ENCODE measurements at places on chromosomes 2 and 18.

DNA sequence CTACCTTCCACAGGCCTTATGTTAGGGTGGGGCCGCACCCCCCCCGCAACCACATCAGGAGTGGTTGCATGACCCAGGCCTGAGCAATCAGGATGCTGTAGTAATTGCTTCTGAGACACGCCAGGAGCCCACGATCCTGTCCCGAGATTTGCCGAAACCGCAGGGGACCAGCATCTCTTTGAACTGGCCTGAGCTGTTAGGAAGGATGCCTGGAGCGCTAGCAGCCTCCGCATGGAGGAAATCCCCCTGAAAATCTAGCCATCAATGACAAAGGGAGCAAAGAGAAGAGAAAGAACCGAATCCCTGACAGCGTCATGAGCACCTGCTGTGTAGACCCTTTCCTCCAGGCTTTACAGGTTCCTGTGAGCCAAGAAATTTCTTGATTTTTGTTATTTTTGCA lies 8.7 kb upstream of the TEX44 start:
- DNase-seq = no peak

- no peak for DNase-seq
Observed at GRCh38 chr2:142153601-142154000, 22.8 kb upstream of the LRP1B start.

DNA sequence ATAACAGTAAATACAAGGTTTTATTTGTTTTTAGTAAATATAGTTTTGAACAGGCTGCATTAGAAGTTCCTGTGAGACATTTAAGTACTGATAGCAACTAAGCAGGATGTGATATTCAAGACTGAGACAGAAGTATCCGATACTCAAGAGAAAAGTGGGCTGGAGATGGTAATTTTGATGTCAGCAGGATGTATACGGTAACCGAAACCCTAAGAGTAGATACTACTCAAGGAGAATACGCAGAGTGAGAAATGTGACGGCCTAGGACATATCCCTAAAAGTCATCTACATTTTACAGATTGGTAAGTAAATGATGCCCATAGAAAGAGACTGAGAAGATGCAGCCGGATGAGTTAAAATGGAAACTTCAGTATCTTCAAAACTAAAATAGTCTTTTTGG lies 115.4 kb downstream of the GORASP2 start:
- no peak for DNase-seq

DNA sequence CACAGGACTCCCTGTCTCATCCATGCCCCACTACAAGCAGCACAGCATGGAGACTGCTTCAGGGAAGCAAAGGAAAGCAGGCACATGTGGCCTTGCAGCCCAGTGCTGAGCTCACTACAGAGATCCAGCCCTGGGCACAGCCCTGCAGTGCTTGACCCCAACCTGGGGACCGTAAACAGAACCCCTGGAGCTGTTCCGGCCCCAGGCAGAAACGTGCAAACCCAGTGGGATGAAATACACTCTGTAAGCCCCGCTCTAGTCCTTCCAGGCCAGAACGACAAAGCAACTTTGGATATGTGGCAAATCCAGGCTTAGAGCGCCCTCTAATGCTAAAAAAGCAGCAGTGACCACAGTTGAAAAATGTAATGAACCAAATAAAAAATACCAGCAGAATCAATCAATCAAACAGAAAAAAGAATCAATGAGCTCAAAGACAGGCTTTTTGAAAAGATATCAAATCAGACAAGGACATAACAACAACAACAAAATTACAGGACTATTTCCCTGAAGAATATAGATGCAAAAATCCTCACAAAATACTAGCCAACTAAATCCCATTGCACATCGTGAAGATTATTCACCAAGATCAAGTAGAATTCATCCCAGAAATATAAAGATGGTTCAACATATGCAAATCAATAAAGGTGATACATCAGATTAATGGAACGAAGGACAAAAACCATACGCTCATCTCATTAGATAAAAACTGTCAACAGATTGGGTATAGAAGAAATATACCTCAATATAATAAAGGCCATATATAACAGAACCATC lies 45.6 kb downstream of the ZNF519 start:
- no peak for DNase-seq

- no peak for DNase-seq
Observed at GRCh38 chr2:120421126-120421829, 75.3 kb downstream of the INHBB start.

GRCh38 chr2:241458687-241459086 lies 49.7 kb downstream of the STK25 start:
- DNase-seq = no peak

DNA sequence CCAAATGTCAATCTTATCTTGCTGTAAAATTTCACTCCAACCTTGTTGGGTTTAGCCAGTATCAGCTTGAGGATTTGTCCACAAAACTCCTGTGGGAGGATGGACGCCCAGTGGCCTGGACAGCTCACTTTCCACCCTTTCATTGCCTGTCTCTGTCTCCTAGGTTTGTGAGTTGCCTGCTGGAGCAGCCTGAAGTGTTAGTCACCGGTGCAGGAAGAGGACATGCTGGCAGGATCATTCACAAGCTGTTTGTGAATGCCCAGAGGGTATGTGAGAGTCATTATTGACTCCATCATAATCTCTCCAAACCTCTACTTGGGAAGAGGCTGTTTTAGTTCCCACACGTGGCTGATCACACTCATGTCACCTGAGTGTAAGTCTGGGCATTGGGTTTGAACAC lies 112.3 kb downstream of the RAB3GAP1 start:
- DNase-seq = no peak

DNA sequence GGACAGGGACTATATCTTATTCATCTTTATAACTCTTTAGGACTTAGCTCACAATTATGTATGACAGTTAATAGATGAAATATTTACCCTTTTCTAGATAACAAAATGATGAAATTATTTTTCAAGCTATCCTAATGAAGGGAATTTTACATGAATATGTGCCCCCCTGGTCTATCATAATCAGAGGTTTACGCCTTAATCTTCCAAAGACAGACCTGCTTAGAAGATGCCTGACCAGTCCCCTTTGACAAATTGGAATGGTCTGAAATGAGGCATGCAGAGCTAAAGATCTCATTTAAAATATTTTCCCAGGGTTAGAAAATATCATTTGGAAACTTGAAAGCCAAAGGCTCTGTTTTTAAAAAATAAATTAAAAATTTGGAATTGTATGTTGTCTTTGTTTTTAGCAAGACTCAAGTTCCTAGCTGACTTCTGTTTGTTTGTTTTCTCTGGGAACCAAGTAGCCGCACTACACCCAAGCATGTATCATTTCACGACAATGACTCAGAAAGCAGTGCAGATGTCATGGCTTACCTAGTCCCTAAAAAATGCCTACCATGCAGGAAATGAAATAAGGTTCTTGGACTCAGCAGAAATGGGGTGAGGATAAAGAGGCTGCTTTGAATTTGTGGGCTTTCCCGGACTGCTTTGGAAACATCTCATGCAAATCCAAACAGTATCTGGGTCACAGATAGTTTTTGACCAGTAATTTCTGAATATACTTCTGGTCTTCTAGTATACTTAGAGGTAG lies 162.1 kb downstream of the ZEB2 start:
- DNase-seq = no peak

DNA sequence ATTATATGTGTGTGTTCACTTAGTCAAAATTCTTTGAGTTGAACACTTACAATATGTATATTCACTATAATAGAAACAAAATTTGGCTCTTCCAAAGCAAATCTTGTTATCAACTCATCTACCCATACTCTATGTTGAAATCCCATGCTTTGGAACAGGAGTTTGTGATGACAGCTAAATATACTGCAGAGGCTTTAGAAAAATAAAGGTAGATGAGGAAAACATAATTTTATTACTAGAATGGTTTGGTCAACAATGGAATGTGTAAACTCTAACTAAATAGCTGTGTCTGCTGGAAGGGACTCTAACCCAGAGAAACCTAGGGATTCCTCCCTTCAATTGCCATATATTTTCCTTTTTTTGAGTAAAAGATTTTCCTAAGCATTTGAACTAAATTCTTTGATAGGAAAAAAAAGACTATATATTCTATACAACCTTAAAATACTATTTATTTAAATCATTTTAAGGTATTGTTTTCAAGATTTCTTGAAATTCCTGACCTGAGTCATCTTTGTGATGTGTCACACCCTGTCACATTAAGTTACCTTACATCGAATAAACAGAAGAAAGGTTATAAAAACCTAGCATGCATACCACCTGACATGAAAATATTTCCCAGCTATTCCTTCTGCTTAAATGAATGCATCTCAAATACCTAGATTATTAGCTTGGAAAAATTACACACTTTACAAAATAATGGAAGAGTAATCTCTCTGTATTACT lies 175.5 kb downstream of the OTX1 start:
- no peak for DNase-seq

DNA sequence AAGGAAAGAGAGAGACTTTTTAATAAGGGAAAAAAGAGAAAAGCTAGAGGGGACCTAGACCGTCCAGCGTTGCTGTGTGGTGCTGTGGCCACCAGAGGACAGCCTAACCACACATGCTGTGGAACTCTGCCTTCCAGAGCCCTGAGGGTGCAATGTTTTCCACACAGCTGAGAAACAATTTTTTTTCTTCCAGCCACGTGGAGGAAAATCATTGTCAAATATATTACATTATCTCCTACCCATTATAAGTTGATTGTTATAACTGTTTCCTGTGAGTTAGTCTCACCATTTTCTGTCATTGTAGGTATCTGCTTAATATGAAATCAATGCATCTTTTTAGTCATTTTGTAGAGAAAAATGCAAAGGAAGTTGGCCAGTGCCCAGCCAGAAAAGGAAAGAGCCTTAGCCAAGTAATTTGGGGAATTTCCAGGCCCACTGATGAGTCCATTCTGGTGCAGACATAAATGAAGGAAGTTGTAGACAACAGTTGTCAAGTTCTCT lies 5.9 kb upstream of the MRPL19 start:
- peak; percentile 41 for DNase-seq

DNA sequence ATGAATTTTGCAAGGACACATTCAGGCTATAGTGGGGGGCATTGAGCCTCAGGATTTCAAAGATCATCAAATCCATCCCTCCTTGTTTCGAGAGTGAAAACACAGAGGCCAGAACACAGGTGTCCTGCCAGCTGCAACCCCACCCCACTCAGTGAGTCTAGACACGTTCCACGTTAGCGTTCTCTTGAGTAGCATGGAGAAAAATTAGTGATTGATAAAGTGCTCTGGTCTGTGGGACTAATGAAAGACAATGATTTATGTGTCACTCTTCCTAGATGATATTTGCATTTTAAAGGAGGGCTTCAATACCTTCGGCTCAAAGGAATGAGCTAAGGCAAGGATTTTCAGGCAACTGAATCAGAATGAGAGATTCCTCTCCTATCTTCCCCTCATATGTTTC lies 43.8 kb downstream of the SLC4A3 start:
- DNase-seq = no peak
